Sciatic nerve (tissue), 2 donors: ENCODE measurements at places on chromosomes 3 and 15.

DNA sequence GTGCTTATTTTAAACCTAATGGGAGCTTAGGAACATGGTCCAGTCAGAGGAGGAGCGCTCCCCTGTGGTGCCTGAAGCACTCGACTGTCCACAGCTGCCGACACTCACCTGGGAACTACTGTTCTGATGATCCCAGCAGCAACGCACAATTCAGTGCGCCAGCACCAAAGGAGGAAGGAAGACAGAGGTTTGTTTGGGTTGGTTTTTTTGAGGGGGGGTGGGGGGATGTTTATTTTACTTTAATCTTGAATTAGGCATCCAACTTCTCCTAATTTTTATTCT lies 48.8 kb upstream of the VGLL4 start:
- DNase-seq, result no peak

DNA sequence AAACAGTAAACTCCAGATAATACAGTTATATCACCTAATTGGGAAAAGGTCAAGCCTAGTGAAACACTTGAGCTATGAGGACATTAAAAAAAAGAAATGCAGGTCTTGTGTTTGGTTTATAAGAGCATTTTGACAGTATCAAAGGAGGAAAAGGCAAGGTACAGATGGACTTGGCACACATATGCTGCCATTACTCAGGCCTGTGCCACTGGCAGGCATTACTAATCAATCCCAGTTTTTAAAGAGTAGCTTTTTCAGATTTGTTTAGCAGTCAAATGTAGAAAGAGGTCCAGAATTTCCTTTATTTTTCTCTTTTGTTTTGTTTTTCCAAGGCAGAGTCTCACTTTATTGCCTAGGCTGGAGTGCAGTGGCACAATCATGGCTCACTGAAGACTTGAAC lies 38.9 kb downstream of the MDFIC2 start:
- DNase-seq, result no peak

DNA sequence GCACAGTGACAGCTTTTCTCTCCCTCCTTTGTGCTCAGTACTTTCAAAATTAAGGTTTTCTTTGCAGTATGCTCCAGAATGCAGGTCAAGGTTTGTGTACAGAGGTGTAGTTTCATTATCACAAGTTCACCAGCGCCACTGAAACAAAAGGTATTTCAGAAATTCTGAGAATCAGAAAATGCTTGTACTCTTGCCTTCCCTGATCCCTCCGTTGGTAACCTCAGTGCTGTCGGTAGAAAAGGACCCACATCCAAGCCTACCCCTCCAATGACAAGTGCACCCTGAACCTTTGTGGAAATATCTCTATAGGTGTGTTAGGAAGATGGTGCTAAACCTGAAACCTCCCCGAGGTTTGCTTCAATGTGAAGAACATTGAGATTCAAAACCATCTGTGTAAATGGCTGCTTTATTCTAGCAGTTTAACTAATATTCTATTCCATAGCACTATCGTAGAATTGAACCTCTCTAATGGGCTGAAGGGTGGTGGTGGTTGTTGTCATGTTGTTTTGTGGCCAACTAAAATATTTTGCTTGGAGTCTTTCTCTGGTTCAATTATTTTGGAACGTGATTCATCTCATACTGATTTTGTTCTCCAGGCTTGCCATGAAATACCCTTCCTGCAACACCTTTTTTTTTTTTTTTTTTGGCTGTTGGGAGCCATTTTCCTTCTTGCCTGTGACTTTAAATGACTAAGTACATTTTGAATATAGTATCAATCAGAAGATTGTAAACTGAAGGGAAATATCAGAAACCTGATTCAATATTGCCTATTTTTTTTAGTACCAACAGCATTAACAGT lies 20.7 kb downstream of the ZBTB38 start:
- DNase-seq, result no peak

DNA sequence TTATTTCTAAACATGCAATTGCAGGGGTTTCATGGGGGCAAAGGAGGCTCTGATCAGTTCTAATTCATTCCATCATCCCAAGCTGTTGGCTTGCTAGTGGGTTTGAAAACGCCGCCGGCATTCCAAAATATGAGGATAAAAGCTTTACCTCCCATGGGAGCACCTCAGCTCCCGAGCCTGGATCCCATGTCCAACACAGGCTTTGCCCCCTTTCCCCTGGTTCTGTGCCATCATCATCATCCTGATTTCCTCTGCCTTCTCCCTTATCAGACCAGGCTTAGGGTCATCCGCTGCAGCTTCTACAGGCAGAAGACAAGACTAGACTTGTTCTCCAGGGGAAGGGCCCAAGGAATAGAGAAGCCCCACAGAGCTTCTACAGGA lies 25.4 kb downstream of the SH3BP5 start:
- DNase-seq, result no peak

DNA sequence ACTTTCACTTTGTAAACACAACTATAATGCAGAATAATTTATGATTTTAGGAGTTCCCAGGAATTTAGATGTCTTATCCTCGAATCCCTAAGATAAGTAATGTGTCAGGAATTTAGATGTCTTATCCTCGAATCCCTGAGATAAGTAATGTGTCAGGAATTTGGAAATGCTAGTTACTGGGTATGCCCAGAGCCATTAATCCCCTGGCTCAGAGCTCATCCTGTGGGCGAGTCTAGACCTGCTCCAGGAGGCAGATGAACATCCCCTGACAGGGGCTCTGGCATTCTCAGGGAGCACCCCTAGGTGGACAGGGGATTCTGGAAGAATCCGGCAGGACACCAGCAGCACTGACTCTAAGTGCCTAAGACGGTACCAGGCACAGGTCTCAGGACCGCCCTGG lies 163.3 kb downstream of the ARRDC4 start:
- DNase-seq, result no peak

GRCh38 chr3:98763076-98763475 lies at the start of gene ST3GAL6:
Gene ST3GAL6, plus strand, starts transcription at chr3:98763340. Its CDS starts 5,101 bp downstream, at chr3:98768441.
- no peak for DNase-seq

DNA sequence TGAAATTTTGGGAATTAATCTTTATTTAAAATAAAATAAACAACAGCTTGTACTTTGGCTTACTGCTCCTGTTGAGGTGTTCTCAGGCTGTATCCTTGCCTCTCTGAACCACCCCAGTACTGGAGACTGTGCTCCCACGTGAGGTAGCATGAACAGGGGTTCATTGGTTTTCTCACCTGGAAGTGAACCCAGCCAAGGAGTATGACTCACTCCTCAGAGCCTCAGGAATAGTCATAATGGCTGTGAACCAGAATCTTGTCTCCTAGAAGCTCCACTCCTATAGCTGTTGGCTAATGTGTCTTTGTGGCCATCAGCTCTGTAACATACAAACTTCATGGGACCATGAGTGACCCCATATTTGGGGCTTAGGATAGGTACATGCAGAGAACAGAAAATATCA lies 122.5 kb upstream of the ST8SIA2 start:
- no peak for DNase-seq

- no peak for DNase-seq
These were observed 15.3 kb upstream of the CACNA1D start for GRCh38 chr3:53478921-53479664.

DNA sequence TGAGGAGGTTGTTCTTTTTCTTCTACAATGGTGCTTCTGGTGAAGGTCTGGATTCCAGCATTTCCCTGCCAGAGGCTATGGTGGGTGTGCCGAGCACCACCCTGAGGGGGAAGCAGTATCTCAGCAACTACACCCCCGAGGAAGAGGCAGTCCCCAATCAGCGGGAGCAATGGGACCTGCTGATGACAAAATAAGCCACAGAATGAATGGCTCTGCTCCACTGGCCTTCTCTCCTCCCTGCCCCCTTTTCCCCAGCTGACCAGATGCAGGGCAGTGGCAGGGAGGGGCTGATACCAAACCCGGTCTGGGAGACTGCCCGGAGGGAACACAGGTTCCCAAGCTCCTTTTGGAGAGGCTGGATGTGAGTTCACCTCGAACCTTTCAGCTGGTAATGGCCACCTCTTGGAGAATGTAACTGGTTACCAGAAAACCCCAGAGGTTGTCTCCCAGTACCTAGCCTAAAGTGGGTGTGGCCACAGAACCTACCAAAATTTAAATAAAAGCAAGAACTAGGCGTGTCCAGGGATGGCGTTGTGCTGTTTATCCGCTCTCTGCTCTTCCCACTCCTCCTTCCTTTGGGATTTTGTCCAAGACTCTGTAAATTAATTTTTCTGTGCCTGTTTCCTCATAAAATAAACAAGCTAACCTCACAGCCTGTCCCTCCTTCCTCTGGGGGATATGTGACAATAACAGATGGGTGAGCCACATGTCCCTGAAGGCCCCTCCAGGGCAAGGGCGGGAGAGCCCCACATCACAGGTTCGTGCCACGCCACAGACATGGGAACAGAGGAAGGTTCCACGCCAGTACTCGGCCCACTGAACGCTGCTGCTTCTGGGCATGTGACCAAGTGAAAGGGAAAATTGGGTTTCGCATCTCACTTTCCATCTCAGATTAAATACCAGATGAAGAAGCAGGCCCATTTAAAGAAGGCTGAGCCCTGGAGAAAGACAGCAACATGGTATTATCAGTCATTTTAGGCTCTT lies 35.1 kb upstream of the SPTBN5 start:
- DNase-seq, result no peak

GRCh38 chr3:16464511-16465148 lies 48.9 kb downstream of the RFTN1 start:
- no peak for DNase-seq

DNA sequence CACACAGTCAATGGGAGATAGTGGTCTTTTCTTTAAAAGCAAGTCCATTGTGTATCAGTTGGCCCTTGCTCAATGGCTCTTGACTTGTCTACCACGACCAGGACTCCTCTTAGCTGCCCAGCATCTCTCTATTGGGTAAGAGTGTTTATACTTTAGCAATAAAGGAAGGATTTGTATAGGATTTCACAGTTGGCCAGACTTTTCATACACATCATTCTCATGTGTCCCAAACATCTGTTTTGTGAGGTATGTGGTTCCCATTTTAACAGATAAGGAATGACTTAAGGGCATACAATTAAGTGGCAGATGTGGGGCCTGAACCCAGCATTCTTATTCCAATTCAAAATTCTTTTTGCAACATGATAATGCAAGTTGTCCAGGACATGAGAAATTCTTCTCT lies 191.5 kb downstream of the CHST2 start:
- DNase-seq, result no peak

DNA sequence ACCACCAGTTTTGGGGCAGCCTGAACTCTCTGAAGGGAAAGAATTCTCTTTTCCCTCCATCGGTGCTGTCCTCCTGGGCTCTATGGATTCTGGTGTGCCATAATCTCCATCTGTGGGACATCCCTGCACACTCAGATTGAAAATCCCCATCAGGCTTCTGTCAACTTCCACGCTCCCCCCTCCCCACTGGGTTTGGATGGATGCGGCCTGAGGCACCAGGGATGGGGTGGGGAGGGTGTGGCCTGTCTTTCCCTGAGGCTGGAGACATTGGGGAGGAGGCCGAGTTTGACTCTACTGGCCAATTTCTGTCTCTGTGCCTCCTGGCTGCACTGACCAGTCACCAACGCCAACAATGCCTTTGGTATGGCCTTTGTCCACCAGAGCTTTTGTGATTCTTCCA lies 16.3 kb upstream of the FBLN2 start:
- no peak for DNase-seq

DNA sequence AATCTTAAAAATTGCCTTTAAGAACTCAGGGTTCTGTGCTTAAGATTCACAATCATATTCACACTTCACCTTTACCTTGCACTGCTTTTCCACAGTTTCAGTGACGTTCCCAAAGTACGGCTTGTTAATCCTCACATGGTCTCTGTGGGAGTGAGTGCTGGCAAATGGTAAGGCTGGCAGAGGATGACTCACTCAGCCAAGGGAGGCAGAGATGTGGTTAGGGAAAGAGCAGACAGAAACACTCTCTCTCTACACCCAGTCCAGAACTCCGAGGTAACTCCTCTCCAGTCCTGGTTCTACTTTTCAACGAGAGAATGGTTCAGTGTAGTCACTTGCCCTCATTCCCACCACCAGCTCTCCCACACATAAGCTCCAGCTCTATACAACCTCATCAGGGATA lies 33.1 kb downstream of the RASGRP1 start:
- DNase-seq, result no peak

DNA sequence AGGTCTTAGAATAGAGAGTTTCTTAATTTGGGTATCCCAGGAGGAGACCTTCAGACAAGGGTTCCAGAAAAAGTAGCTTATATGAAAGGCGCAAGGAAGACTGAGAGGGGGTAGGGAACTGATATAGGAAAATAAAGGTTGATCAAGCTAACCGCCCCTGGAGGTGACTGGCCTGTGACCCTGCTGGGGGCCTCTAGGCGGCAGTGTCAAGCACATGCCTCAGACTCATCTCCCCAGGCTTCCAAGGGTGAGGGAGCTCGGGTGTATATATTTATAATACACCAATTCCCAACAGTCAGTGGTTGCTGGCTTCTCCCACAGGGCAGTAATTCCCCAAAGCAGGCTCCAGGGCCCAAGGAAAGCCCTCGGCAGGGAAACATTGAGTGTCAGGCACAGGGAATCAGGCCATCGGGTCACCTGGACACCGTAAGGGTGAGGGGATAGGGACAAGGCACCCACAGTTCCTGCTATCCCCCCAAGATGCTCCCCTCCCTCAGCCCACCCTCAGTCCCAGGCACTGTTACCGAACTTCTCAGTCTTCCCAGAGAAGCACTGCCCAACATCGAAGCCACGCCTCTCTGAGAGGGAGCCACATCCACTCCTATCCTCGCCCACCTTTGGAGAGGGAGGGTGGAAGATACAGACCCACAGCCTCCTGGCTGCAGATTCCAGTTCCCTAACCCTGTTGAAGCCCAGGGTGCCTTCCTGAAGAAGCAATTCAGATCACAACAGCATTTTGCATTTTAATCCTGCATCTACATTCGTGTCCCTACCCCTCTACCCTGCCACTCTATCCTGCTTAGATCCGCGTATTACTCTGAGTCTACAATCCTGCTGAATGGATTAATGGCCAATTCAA lies 19.5 kb upstream of the CAV3 start:
- no peak for DNase-seq

DNA sequence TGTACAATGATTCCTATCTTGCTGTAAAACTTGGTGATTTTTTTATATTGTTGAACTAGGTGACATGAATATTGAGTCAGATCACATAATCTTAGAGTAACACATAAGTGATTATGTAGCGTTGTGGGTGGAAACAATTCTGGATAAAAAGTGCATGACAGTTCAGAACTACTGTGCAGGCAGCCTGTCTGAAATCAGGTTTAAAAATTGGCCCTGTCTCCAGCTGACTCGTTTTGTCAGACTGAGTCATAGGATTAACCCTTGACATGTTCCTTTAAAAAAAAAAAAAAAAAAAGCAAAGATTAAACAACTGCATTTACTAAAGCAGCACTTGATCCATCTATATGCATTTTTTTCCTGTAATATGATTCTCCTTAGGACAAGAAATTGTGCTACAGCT lies 160.0 kb upstream of the CGNL1 start:
- DNase-seq, result no peak

- peak; percentile 87 for DNase-seq
These were observed at the start of gene RAD54L2 for GRCh38 chr3:51538459-51539290. Gene RAD54L2, plus strand, starts transcription at chr3:51538719. Its CDS starts 51,702 bp downstream, at chr3:51590421.

DNA sequence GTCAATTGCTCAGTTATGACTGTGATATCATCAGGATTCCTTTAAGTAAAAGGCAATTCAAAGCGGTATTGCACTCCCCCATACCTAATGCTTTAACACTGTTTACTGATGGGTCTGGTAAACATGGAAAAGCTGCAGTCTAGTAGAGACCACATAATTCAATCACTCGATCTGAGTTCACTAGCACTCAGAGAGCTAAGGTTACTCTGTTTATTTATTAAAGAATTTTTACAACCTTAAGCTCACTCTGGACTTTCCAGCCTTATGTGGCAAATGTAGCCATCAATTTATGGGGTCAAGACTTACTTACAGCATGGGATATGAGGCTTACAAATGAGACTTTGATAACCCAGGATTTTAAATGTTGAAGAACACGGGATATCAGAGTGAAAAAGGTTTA lies 18.4 kb upstream of the CCR2 start:
- DNase-seq, result no peak
